ENCODE measurements at places on chromosomes 2 and 18.

- DNase-seq, result peak; percentile 15
These were observed 112.1 kb downstream of the NFATC1 start for GRCh38 chr18:79507546-79508480.

DNA sequence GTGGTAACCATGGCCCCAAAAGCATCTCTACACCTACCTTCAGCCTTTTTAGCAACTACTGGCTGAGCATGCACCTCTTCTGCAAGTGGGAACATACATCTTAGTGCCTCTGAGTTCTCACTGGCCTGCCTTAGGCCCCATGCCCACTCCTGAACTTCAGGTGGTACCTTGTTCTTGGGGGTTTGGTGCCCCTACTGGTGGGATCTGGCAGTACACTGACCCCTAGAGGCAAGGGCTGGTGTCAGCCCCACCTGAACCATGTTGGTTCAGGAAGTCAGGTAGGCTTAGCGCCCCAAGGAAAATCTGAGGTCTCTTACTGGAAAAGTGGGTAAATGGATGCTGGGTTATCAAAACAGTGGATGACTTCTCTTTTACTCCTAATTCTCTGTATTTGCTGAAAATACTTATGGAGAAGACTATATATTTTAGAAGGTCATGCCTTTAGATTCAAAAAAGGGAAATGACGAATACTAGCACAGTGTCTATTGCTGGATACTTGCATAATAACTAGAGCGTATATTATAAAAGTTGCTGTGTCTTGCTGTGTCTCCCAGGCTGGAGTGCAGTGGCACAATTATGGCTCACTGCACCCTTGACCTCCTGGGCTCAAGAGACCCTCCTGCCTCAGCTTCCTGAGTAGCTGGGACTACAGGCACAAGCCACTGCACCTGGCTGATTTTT is 84.6 kb downstream of the RAB31 start:
- DNase-seq, result no peak

GRCh38 chr2:83067947-83068346 is 1391.1 kb downstream of the SUCLG1 start:
- no peak for DNase-seq

GRCh38 chr2:3287896-3288295 is 89.7 kb downstream of the EIPR1 start:
- no peak for DNase-seq

- peak; percentile 40 for DNase-seq
These were observed 48.7 kb downstream of the IL1RL2 start for GRCh38 chr2:102235491-102235890.

DNA sequence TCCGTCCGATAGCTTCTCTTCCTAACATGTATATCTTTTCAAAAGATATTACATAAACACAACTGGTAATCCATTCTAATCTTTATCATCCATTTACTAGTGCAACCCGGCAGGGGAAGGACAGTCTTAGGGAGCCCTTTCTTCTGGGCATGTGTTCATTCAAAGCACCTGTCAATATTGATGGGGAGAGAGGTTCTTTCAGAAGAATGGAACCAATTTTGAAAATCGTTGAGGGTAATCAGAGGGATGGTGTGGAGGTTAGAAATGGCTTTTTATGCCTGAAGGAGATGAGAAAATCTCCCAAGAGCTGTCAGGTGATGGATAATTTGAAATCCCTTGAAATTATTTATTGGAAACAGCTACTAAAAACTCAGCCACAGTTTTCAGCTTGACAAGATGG is 561.9 kb upstream of the DCC start:
- DNase-seq, result no peak

DNA sequence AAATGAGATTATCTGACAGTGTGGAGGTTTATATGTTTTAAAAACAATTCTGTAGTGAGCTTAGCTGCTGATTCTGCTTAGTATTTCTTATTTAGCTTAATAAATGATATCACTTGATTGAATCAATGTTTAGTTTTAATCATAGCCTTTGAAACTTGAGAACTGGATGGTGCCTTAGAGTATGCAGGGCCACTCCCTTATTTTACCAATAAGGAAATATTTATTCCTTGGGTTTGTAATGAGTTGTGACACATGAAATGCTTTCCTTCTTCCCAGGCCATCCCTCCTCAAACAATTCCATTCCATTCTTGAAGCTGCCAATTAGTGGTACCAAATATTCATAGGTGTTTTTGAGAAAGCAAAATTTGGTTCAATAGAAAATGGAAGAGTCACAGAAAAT is 183.8 kb upstream of the DCC start:
- no peak for DNase-seq

DNA sequence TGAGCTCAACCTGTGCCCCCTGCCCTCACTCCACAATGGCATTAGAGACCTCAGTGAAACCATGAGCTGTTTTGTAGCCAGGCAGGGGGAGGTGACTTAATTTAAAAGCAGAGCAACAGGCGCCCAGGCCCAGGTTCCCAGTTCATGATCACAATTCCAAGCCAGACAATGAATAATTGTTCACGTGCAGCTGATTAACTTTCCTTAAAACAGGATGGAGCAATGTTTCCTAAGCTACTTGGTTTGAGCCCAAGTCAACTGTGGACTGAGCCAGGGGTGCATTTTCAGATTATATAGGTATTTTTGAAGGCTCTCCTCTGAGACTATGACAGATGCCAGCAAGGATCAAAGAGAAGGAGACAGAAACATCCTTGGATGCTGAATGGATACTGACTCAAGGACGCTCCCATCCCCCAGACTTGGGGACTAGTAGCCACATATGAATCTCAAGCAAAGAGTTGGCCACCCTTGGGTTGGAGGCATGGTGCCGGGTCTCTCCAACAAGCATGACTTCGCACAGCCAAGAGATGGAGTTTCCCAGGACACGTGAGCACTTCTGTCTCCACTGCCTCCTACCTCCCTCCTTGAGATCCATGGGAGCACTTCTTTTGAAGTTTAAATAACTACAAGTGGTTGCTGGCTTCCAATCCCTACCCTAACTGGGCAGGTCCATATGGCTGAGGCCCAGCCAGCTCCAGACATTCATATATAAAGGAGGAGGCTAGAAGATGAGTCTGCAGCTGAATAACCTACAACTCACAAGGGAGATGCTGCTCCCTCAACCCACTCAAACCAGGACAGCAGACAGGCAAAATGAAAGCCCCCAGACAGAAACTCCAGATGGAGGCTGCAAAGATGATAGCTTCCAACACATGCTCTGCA is 12.7 kb downstream of the SMAD7 start:
- DNase-seq, result no peak

- no peak for DNase-seq
These were observed 58.9 kb downstream of the ANKMY1 start for GRCh38 chr2:240498958-240499260.

DNA sequence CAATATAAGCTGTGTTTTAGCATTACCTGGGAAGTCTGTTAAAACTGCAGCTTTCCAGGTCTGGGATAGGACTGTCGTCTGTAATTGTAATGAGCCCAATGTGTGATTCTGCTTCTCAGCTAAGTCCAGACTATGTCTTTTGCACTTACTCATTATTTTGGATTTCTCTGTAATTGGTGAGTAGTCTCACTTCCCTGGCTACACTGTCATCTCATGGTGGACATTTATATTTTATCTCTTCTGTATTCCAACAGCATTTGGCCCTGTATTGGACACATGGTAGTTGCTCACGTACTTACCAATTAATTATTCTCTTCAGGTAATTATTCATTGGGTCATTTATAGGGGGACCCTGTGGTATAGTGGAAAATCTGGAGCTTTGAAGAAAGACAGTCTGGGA is 28.0 kb downstream of the LHCGR start:
- DNase-seq, result no peak

DNA sequence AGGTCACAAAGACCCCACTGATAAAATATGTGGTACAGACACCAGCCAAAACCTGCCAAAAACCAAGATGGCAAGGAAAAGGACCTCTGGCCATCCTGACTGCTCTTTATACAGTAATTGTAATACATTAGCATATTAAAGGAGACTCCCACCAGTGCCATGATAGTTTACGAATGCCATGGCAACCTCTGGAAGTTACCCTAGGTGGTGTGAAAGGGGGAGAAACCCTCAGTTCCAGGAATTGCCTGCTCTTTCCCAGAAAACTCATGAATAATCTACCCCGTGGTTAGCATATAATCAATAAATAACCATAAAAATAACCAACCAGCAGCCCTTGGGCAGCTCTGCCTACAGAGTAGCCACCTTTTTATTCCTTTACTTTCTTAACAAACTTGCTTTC is 129.8 kb upstream of the EPB41L3 start:
- no peak for DNase-seq

DNA sequence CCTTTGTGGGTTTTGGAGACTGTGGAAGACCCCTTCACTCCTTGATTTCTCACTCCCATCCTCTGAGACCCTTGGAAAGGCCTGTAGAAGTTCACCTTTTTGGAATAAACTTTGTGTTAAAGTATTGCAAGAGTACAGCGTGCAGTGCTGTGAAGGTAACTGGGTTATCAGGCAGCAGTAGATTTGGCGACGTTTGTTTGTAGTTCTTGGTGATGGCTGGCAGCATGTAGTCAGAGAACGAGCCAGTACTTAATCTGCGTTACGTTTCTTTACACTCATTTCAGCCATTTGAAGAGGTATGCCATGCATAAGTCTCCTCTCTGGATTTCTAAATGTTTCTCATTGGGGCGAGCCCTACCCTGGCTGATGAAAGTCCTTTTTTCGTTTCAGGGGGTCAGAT is 64.6 kb downstream of the TSHZ1 start:
- no peak for DNase-seq

DNA sequence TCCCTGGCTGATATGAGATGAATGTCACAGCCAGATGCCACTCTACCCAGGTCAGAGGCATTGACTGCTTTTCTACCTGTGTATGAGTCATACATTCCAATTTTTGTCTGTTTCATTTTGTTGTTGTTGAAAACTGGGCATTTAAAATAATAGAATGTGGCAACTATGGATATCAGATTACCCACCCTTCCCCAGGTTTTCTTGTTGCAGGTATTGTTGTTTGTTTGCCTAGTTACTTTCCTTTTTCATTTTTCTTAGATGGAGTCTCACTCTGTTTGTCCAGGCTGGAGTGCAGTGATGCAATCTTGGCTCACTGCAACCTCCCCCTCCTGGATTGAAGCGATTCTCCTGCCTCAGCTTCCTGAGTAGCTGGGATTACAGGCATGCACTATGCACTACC is 70.2 kb downstream of the LRRC30 start:
- DNase-seq, result no peak

DNA sequence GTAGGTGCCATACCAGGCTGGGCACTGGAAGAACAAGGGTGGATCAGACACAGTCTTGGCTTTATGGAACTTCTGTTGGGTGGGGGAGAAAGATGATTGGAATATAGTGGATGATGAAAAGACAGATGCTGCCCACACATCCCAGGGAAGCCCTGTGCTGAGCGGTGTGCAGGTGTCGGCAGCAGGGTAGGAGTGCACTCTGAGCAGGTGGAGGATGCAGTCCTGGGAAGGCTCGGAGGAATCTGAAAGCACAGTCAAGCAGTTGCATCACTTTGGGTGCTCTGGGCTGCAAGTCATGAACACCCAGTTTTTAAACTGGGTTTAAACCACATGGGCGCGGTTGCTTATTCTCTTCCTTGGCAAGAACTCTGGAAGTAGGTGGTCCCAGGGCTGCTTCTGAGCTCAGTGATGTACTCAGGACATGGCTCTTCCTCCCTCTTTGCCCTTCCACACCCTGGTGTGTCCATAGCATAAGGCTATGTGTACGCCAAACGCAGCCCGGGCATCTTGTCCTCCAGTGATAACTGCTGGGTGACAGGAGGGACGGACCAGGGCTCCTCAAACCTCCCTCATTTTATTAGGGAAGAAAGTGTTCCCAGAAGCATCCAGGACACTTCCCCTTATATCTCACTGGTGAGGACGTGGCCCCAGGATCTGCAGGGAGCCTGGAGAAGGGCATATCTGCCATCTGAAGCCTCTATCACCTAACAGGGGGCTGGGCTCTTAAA is 84.0 kb downstream of the SH3RF3 start:
- no peak for DNase-seq

DNA sequence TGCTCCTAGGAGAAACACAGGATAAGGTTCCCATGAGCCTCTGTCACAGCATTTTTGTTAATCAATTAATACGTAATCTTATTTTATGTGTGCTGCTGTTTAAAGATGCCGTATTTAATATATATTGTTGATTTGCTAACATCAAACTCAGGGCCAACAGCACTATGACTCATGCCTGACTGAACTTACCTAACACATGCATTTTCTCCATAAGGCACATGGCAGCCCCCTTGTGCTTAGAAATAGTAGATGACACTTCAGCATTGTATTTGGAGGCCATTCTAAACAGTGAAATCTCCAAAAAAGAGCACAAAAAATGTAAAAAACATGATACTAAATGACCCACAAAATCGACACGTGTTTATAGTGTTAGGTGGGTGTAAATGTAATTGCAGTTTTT is 314.8 kb downstream of the MYCN start:
- no peak for DNase-seq

GRCh38 chr2:200899482-200899881 is 10.3 kb downstream of the NIF3L1 start:
- no peak for DNase-seq

DNA sequence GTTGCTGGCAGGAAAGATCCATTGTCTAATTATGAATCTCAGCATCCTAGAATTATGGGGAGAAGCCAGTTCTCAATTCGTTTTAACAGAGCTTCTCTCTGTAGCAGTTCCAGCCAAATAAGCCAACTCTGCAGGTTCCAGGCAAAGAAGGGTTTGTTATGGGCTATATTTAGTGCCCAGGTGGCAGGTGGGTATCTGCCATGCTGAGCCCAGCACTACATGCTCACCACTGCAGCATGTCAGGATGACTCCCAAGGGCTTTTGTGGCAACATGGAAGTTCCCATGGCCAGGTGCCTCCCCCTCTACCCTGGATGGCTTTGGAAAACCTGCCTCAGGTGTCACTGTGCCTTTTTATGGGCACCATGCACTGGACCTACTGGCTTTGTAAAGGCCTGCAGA is 137.7 kb upstream of the MSH6 start:
- no peak for DNase-seq

- DNase-seq, result no peak
These were observed 167.8 kb downstream of the NUP35 start for GRCh38 chr2:183292028-183292427.

GRCh38 chr2:96135621-96136020 is 2.7 kb downstream of the ASTL start:
- DNase-seq, result no peak

GRCh38 chr2:28480403-28481049 is 15.3 kb upstream of the PLB1 start:
- DNase-seq, result no peak

GRCh38 chr2:108257757-108258331 is 18.1 kb downstream of the SULT1C3 start:
- peak; percentile 15 for DNase-seq

- no peak for DNase-seq
These were observed 707.6 kb downstream of the SLC4A3 start for GRCh38 chr2:220334871-220335590.

GRCh38 chr2:126838716-126838985 is 60.0 kb upstream of the TEX51 start:
- DNase-seq, result no peak

DNA sequence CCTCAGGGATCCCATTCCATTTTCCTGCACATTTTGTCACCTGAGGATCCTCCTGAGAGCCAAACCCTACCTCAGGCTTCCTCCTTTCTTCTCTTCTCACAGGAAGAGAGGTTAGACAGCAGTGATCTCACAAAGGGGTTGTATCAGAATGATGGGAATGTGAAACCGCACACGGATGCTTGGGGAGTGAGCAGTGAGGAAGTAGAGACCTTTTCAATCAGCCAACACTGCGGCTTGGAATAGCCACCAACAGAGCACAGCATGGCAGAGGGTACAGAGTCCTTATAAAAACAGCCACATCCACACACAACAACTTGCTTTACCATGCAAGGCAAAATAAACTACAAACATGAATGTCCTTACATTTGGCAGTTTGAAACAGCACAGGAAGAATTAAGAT is 8.7 kb downstream of the TMEM182 start:
- DNase-seq, result peak; percentile 57

All from EL (cell line).